ENCODE measurements at places on chromosomes 4 and X.

- no peak for DNase-seq
Measured at GRCh38 chr4:13483768-13484121, 395 bp downstream of the RAB28 start.

DNA sequence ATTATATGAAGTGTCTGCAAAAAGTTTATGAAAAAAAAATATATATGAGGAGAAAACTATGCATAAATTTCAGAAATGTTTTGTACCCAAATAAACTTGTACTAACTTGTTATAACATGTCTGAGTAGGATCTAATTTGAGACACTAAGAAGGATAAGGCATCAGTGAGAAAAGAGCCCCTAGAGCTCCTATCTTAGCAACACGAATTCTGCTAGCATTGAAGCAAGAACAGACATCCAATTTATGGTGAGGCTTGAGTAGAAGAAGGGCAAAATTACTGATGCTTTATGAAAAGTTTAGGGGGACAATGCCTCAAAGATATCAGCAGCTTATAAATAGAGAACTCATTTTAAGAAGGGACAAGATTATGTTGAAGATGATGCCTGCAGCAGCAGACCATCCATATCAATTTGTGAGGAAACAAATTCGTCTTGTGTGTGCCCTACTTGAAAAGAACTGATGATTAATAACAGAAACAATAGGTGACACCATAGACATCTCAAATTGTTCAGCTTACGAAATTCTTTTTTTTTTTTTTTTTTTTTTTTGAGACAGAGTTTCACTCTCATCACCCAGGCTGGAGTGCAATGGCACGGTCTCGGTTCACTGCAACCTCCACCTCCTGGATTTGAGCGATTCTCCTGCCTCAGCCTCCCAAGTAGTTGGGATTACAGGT is 35.7 kb upstream of the ADAM29 start:
- no peak for DNase-seq

- DNase-seq, result no peak
Measured at GRCh38 chr4:81549984-81550383, 78.3 kb upstream of the RASGEF1B start.

DNA sequence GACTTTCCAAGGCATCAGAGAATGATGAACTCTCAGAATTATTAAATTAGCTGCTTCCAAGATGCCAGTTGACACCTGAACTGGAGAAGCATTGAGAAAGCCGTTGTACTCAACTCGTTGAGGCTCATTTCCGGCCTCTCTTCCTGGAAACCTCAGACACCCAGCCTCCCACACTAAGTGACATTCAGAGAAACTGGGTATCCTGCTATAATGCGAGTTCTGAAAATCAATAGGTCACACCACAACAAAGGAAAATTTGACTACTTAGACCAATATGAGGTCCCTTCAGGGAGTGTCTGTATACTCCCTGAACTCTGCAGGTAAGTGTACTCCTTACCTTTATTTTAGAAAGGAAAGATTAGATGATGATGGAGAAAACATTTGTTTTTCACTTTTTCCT is 51.2 kb downstream of the ENPEP start:
- no peak for DNase-seq

GRCh38 chr4:179372746-179373145 is 1930.5 kb upstream of the AGA start:
- DNase-seq, result no peak

Measured in NCI-H446 treated with DMSO at 0.1 percent for 48 hours (cell line).